ENCODE measurements at places on chromosomes 7 and 10.

DNA sequence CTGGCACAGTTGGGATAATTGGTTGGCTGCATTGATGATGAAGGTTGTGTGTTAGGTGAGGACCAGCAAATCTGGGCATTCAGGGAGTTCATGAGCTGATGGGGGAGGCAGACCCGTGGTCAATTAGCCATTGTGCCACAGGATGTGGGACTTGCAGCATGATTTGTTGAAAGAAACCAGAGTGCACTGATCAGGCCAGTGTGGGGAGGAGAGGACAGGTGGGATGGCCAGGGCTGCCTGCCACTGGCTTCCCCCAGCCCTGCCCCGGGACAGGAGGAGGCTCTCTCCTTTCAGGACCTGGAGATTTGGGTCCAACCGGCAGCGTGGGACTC lies 4.3 kb downstream of the CLIP2 start:
- no peak for DNase-seq

DNA sequence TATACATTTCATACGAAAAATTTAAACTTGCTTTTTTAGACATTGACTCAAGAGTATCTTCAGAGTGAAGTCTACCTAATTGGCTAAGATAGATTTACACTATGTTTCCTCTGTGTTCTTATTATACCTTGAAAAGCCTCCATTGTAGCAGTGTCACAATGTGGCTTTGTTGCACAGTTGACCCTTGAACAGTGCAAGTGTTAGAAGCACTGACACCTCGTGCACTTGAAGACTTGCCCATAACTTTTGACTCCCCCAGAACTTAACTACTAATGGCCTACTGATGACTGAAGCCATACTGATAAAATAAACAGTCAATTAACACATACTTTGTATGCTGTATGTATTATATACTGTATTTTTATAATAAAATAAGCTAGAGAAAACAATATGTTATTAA lies 84.3 kb downstream of the CPED1 start:
- DNase-seq: no peak

- DNase-seq: no peak
Measured at GRCh38 chr7:143397710-143398530, 10.7 kb downstream of the EPHA1 start.

DNA sequence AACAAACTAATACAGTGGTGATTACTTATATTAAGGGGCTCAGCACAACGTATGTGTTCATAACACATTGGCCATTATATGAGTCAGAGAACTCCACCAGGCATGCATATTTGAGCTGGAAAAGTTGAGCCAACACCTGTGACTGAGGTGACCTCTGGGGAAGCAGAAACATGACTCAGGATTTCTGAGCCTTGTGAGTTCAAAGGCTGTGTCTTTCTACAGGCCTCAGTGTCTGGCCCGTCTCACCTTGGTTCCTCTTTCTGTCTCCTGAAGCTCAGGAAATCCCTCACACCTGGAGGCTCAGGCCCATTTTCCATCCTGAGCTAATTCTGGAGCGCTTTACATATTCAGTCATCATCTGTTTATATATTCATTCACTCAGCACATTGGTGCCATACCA lies 230.9 kb upstream of the AGK start:
- no peak for DNase-seq

DNA sequence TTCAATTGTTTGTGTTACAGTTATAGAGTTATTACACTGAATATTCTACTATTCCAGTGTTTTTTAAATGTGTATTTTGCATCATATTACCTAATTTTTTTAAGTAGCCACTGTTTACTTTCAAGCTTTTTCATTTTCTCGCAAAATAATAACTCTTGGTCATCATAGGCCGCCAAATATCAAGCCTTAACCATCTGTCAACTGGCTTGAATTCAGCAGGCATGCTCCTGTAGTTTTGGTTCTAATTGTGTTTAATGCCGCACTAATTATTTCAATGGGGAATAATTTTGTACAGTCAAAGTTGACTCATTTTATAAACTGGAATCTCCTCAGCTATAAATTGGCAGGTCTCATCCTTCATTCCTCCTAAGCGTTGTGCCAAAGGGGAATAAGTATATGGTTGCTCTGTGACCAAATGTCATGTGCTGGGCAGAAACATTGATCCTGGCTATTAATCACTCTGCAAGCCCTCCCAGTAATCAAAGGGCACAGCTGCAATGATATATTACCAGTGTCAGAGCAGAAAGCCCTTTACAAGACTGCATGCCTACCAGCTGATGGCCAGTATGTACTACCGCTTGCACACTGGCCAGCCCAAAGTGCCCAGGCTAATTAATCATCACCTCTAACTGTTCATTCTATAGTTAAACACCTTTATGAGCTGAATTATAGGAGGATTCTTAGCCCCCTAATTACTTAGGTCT lies 74.8 kb downstream of the SKAP2 start:
- no peak for DNase-seq

DNA sequence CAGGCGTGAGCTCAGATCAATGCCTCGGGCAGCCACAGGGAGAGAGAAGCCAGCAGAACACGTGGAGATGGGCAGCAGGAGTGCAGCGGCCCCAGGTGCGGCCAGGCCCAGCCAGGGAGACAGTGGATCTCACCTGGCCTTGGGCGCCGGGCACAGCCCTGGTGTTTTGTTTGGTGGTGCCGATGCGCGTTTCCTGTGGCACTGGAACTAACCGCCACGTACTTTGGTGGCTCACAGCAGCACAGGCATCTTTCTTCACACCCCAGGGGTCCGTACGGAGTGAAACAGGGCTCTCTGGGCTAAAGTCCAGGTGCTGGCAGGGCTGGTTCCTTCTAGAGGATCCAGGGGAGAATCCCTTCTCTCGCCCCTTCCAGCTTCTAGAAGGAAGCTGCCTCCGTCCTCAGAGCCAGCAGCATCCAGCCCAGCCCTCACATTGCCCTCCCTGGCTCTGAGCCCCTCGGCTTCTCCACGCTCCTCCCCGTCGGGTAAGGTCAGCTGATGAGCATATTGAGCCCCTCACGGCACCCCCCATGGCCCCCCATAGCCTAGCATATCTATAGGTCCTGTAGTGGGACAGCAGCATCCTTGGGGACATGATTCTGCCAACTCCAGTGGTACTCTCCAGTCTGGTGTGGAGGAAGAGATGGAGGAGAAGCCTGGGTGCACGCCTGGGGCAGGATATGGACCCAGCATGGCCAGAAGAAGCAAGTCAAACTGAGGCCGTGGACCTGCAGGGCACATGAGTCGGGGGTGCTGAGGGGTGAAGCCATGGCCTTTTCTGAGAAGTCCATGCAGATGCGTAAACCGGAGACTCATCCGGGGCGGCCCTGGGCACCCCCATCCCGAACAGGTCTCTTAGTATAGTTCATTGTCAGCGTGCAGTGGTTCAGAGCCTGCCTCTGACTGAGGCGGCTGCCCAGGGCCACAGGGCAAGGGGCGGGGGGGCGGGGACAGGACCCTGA lies 43.4 kb upstream of the PPP2R2D start:
- DNase-seq: no peak

GRCh38 chr7:137325927-137326326 lies 17.6 kb downstream of the PTN start:
- DNase-seq: no peak

GRCh38 chr7:135512135-135512887 lies 2.4 kb upstream of the CNOT4 start:
- no peak for DNase-seq

DNA sequence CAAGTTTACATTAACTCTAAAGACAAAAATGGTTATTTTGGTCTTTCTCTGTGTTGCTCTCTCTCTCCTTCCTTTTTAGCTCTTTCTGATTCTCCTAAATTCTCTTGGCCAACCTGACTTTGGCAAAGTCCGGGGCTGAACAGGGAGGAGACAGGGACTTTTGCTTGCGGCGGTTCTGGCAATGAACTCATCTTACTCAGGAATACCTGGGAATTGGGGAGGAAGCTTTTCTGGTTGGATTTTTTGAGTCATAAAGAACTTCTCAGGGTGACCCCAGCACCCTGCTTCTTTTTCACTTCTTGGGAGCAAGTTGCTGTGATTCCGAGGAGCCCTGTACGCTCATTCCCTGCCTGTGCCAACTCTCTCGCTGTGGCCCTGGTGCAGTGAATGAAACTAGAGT lies 16.0 kb downstream of the GATA3 start:
- DNase-seq: no peak

DNA sequence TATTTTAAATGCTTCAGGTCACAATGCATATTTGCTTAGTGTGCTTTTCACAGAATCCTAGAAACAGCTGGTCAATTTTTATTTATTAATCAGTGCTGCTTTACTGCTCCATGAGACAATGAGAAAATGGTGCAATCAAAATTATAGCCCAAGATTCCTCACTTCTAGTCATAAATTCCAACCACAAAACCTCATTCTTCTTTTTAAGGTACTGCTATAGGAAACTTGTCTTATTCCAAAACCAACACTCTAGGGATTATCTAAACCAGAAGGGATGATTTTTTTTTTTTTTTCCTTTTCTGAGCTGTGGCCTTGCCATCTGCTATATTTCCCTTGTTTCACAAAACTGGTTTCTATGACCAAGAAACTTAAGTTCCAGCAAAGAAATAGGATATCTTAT lies 64.0 kb upstream of the SEMA3A start:
- no peak for DNase-seq

GRCh38 chr7:82323806-82324205 lies 119.8 kb downstream of the CACNA2D1 start:
- no peak for DNase-seq

GRCh38 chr7:138666385-138666784 lies 34.8 kb downstream of the SVOPL start:
- no peak for DNase-seq

DNA sequence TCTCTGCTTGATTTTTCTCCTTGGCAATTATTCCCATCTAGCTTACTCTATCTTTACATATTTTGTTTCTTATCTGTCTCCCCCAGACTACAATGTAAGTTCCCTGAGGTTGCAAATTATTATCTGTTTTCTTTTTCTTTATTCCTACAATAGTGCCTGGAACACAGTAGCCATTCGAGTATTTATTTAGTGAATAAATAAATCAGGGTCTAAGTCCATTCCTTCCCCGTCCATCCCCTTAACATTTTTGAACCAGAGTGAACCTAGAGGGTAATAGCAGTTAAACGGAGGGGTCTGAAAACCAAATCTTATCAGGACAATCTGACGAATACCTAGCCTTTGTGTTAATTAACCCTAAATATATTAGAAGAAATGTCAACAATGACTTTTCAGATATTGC lies 252.8 kb upstream of the YAE1 start:
- DNase-seq: no peak

- no peak for DNase-seq
Measured at GRCh38 chr7:41788556-41788955, 85.7 kb upstream of the INHBA start.

GRCh38 chr10:76572021-76572420 lies 1065.6 kb downstream of the KCNMA1 start:
- DNase-seq: no peak

GRCh38 chr7:143455491-143455890 lies 12.2 kb downstream of the TAS2R60 start:
- DNase-seq: no peak

- no peak for DNase-seq
Measured at GRCh38 chr7:8913682-8914081, 480.3 kb downstream of the NXPH1 start.

DNA sequence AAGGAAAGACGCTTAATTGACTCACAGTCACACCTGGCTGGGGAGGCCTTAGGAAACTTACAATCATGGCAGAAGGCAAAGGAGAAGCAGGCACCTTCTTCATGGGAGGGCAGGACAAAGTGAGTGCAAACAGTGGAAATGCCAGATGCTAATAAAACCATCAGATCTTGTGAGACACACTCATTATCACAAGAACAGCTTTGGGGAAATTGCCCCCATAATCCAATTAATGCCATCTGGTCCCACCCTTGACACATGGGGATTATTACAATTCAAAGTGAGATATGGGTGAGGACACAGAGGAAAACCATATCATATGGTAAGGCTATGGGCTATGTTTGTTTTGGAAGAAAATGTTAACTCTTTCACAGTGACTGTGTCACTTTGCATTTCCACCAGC lies 1272.5 kb upstream of the CELF2 start:
- no peak for DNase-seq

GRCh38 chr10:121531076-121531829 lies 67.0 kb downstream of the FGFR2 start:
- DNase-seq: no peak

- no peak for DNase-seq
Measured at GRCh38 chr7:123643495-123644441, 11.9 kb upstream of the LMOD2 start.

DNA sequence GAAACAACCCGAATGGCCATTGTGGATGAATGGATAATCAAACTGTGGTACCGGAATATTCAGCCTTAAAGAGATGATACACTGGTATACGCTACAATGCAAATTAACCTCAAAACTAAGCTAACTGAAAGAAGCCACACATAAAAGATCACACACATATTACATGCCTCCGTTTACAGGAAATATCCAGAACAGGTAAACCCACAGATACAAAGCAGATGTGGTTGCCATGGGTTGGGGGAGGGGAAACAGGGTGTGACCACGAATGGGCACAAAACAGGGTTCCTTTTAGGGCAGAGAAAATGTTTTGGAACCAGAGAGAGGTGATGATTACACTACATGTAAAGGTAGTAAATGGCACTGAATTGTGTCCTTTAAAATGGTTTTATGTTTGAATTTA lies 16.6 kb downstream of the ESYT2 start:
- DNase-seq: no peak

- DNase-seq: no peak
Measured at GRCh38 chr7:34869057-34869456, 168.2 kb downstream of the DPY19L1 start.

DNA sequence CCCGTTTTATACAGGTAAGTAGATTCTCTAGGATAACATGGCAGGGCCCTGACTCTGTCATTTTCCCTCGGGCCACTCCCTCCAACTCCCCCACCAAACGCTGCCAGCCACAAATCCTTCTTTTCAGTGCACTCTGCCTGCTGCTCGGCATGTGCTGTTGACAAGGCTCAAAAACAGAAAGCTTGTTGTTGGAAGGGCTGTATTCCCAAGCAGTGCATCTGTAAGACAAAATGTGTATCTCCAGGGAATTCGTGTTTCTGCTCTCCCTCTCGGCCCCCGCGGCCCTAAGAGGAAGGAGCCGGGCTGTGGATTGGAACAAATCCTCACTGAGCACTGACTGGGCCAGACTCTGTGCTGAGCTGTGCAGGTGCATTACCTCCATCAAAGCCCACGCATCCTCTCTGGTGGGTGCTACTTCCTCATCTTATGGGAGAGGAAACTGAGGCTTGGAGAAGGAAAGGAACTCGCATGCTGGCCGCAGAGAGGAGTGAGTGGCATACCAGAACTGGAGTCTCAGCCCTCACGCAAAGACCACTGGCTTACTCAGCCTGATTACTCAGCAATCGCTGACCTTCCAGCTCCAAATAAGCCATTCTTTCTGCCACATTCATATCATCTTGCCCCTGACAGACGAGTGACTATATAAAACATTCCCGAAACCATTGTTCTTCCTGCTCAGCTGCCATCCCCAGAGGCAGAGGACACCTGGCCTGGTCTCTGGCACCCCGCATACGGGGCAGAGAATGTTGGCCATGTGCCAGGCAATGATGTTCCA lies 33.5 kb upstream of the ENO4 start:
- no peak for DNase-seq

DNA sequence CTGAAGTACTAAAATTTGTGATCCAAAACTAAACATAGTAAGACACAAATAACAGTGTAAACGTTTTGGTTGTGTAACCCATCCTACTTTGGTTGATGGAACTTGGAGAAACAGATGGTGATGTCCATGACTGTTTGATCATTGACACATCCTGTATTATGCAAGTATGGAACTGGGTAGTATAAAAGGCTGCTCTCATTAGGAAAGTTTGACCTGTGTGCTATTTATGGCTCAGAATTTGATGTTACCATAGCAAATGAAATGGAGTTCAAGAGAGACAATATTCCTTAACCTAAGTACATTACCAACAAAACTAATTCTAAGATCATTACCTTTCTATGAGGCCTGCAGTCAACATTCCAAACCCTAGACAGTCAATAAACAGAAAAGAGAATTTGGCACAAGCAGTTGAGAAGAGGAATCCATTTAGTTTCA lies 39.9 kb downstream of the DKK1 start:
- no peak for DNase-seq
